Endothelial cell (in vitro differentiated cells): ENCODE measurements at places on chromosomes 4 and X. TPM values are rescaled to one million over a fixed set of nuclear protein-coding genes. Genes with fewer than 3 reads are reported as not detected.

- peaks cover 3% of the 10 kb centered on the region for H3K27me3 ChIP-seq
- no peak overlapping the region for H3K27ac ChIP-seq
- no peaks in the 10 kb centered on the region for H3K36me3 ChIP-seq
Measured at GRCh38 chr4:99507762-99508161, 3.1 kb upstream of the C4orf17 start.

Gene ARHGEF6
- total RNA-seq: 18.8 TPM

GRCh38 chr4:74958881-74959280 is 26.0 kb downstream of the PARM1 start:
- no peaks in the 10 kb centered on the region for H3K36me3 ChIP-seq
- H3K4me3 ChIP-seq: no peak overlapping the region
- no peak for DNase-seq
- no peaks in the 10 kb centered on the region for H3K27me3 ChIP-seq
- no peak overlapping the region for H3K27ac ChIP-seq

- H3K27ac ChIP-seq: no peak overlapping the region
- no peaks in the 10 kb centered on the region for H3K27me3 ChIP-seq
- H3K36me3 ChIP-seq: no peaks in the 10 kb centered on the region
- no peaks in the 10 kb centered on the region for H3K4me1 ChIP-seq
- no peak for DNase-seq
Measured at GRCh38 chrX:142831961-142832530, 193.7 kb upstream of the SPANXN4 start.

DNA sequence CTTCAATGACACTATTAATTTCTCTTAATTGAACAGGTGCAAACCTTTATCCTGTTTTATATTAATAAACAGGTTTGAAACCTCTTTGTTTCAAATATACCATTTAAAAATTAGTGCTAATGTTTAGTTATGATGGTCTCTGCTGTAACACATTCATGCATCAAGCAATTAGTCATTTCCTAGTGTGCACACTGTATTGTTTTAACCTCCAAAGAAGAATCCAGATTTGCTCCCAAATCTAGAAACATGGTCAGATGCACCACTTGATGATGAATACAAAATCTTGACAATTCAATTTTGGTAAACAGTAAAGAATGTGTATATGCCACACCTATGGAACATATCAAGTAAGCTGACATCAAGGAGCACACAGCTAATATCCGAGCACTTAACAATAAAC is 157.1 kb downstream of the TRIML1 start:
- H3K36me3 ChIP-seq: no peaks in the 10 kb centered on the region
- H3K4me3 ChIP-seq: no peak overlapping the region
- no peaks in the 10 kb centered on the region for H3K4me1 ChIP-seq
- no peak for DNase-seq
- no peaks in the 10 kb centered on the region for H3K27me3 ChIP-seq
- H3K27ac ChIP-seq: no peak overlapping the region

DNA sequence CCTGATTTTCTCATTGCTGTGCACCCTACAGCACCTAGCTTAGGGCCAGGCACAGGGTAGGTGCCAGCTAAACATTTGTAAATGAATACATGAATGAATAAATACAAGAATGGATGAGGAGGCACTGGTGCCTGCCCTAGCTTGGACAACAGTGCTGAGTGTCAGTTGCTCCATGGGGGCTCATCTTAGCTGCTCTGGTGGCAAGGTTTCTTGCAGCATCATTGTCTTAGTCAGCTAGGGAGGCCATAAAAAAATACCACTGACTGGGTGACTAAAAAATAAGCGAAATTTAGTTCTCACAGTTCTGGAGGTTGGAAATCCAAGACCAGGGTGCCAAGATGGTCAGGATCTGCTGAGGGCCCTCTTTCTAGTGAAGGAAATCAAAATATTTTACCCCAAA is 31.2 kb downstream of the TMEM31 start:
- H3K27ac ChIP-seq: no peak overlapping the region
- peaks cover 6% of the 10 kb centered on the region for H3K27me3 ChIP-seq
- H3K4me3 ChIP-seq: no peak overlapping the region
- no peak for DNase-seq
- peaks cover 2% of the 10 kb centered on the region for H3K4me1 ChIP-seq

DNA sequence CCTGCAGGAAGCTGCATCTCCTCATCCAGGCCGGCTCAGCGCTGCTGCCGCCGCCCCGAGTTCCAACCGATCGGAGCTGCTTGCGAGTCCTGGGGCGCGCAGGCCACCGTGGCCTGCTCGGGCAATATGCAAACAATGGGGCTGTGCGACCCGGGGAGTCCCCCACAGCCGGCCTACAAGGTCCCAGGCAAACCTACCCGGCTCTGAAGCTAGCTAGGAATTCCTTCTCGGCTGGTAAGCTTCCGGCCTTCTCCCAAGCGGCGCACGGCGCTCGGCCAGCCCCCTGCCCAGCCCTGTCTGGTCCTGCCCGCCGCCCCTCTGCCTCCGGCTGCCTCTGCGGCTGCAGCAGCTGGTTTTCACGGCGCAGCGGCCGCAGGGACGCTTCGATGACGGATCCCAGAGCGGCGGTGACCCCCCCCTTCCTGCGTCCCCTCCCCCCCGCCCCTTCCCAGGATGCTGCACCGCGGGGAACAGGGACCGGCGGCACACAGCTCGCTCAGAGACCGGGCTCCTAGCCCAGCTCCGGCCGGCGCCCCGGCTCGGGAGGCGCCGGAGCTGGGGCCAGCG is 59.4 kb downstream of the TSC22D3 start:
- DNase-seq: peak; percentile 33
- H3K4me1 ChIP-seq: peaks cover 17% of the 10 kb centered on the region
- H3K27ac ChIP-seq: peak overlapping the region; percentile 64

DNA sequence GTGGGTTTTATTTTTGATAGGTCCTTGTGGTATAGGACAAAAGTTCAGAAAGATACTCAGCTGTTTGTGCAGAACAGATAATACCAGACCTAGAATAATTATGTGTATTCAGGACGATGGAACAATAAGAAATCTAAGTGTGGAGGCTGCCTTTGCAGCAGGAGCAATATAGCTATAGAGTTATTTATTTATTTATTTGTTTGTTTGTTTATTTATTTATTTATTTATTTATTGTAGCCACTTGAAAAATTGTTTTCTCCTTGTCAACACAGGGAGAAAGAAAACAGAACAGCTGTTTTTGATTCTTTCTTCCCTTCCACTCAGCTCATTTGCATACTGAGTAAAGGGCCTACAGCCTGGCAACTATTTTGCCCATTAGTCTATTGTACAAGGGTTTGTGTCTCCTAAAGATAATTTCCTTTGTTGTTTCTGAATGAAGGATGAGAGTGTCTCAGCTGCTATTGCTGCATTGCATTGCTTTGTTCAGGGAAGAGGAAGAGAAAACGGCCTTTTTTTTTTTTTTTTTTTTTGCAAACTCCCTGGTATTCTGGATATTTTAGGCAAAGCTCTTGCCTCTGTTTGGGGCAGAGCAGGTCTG is 56.0 kb upstream of the ESX1 start:
- no peak overlapping the region for H3K4me3 ChIP-seq
- no peak overlapping the region for H3K27ac ChIP-seq
- H3K4me1 ChIP-seq: peaks cover 4% of the 10 kb centered on the region
- no peaks in the 10 kb centered on the region for H3K36me3 ChIP-seq
- peaks cover 2% of the 10 kb centered on the region for H3K27me3 ChIP-seq

Gene UCHL1
- total RNA-seq: 397 TPM

Gene TMPRSS11F
- total RNA-seq: not detected
